ENCODE measurements at places on chromosomes 7 and 10.

- DNase-seq: no peak
These were observed 15.2 kb downstream of the PIP start for GRCh38 chr7:143147070-143147469.

- no peak for DNase-seq
These were observed 11.9 kb downstream of the ZNF804B start for GRCh38 chr7:88771417-88771816.

GRCh38 chr10:98020784-98021183 is 9.6 kb downstream of the CRTAC1 start:
- no peak for DNase-seq

DNA sequence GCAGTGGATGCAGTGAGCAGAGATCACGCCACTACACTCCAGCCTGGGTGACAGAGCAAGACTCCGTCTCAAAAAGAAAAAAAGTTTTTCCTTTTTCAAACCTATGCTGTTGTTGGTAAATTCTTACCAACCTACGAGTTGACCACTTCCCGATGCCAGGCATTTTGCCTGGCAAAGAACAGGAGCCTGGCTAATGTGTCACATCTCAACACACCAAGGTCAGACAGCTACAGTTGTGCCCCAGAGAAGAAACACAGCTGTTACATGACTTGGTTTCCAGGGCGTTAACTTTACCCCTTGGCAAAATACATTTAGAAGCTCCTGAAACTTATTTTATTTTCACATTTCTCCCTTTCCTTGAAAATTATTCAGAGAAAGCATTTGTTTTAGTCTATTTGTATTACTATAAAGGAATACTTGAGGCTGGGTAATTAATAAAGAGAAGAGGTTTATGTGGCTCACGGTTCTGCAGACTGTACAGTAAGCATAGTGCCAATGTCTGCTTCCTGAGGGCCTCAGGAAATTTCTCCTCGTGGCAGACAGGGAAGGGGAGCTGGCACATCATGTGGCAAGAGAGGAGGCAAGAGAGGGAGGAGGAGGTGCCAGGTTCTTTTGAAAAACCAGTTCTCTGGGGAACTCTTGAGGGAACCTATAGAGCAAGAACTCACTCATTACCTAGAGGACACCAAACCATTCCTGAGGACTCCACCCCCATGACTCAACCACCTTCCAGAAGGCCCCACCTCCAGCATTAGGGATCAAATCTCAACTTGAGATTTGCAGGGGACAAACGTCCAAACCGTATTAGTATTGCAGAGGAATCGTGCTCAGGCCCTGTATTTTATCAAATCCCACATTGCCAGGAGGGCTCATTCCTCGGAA is 83.3 kb downstream of the PAXIP1 start:
- no peak for DNase-seq

- DNase-seq: no peak
These were observed 220.8 kb upstream of the RNF32 start for GRCh38 chr7:156419782-156420181.

DNA sequence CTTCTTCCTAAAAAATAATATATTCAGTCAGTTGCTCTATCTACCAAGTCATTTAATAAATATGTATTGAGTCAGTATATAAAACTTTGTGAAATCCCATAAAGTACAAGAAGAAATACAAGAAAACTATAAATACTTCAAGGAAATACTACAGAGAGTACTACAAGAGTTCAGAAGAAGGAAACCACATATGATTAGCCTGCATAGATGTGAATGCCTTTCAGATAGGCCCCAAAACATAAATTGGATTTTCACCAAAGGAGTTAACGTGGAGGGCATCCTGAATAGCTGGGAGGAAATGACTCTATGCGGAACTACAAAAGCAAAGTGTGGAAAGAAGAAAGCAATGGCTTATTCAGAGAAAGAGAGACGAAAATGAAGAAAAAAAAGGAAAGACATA is 120.1 kb downstream of the LRRN3 start:
- DNase-seq: no peak
